Umbilical cord (tissue), 2 donors: ENCODE measurements at places on chromosomes 12 and 14.

DNA sequence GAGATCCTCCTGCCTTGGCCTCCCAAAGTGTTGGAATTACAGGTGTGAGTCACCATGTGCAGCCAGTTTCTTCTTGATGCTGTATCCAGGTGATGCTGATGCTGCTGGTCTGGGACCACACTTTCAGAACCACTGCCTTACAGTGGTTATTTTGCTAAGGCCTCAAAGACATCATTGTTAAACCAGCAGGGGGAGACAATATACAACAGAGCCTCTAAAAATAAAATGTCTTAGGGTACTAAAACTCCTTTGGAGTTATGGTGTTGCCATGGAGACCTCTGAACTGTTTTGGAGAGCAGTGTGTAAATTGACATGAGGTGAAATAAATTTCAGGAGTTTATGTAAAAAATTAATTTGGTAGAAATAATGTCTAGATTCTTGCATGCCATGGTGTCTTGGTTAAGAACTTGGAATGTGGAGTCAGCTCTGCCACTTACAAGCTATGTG lies 1.1 kb upstream of the ARG2 start:
- peak; percentile 90 for DNase-seq

GRCh38 chr12:107668320-107669098 lies 17.1 kb upstream of the PWP1 start:
- DNase-seq: no peak

GRCh38 chr14:50109342-50109741 lies 7.0 kb downstream of the VCPKMT start:
- peak; percentile 16 for DNase-seq

DNA sequence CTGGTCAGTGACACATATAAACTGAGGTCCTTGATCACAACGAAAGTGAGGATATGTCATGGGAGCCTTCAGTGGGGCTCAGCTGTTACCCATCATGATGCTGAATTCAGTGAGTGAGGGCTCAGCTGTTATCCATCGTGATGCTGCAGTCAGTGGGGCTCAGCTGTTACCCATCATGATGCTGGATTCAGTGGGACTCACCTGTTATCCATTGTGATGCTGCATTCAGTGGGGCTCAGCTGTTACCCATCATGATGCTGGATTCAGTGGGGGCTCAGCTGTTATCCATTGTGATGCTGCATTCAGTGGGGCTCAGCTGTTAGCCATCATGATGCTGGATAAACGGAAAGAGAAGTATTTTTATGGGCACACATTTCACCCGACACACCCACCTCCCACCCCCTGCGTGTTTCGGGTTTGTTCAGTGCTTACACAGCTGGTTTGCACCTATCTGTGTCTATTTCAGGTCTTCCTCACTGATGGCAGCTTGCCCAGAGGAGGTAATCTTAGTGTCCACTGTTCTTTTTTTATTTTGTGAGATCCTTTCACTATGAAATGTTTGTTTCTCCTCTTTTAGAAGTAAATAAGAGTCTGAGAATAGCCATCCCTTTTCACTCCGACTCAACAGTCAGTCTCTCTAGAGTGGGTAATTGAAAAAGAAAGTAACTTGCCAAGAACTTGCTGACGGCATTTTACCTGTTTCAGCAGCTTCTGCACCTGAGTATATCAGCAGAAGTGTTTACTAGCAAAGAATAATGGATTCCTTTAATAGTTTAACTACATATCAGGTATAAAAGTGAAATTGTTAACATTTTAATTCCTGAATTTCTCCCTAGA lies 183.0 kb downstream of the ERC1 start:
- DNase-seq: no peak

DNA sequence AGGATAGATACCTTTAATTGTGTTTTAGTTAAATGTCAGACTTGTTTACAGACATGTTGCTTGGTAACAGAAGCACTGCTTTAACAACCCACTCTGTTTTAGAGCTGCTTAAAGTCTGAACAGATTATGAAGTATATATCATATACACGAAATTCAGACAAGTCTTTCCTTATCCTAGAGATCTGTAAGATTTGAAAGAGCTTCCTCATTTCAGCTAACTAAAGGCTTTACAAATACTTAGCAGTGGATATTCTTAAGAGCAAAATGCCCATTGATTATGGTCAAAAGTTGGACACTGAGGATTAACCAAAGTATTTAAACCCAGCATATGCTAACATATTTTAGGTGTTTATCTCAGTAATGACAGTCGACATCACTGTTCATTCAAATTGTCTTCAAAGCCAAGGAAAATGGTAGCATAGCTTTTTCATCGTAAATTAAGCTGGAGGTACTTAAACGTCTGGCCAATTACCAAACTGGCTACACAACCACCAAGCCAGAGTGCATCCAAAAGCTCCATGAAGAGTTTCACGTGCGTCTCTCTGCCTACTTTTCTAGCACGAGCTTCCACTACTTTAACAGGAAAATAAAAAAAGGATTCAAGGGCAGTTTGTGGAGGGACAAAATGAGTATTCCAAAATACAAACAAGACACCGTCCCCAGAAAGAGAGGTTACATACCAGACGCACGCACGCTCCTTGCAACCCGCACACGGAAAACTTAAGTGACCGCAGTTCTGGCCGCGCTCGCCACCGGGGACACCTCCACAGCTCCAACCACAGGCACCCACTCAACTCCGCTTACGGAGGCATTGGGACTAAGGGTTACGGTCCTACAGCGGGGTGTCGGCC lies 565 bp downstream of the CEP83 start:
- peak; percentile 38 for DNase-seq

DNA sequence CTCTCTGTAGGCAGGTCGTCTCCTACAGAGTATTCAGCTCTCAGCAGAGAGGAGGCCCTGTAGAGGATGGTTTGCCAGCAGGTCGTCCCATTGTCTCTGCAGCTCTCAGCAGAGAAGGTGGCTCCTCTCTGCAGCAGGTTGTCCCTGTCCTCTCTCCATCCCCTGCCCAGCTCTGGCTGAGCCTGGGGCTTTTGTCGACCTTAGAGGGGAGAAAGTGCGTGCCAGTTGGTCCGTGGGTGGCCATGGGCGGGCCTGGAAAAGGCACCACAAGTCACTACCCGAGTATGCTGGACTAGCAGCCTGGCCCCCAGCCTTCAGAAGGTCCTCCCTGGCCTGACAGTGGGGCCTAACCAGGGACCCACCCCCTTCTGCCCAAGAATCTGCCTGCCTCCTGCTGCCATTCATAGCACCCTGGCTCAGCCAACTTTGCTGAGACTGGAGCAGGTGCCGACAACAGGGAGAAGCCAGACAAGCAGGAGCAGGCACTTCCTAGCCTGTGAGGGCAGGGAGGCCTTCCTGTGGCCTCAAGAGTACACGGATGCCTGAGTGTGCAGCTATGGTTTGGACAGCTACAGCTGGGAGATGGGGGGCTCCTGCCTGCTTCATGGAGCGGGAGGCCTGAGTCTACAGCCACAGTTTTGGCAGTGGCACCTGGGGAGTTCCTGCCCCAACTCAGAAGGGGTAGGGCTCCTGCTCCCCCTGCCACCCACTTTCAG lies 59.7 kb upstream of the KCNH3 start:
- DNase-seq: no peak

DNA sequence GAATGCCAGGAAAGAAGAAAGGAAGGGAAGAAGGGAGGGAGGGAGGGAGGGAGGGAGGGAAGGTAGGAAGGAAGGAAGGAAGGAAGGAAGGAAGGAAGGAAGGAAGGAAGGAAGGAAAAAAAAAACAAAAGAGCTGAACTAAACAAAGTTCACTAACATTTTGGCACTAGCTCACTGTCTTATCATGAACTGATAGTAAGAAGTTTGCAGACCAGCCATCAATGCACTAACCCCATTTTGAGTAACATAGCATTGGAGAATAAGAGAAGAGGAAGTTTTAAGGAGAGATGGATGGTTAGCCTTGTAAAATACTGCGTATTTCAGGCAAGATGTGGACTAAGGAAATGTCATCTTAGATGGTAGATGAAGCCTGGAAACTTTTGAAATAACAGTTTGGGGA lies 1136.0 kb downstream of the FLRT2 start:
- no peak for DNase-seq

- no peak for DNase-seq
Measured at GRCh38 chr12:85385406-85385805, 105.4 kb downstream of the ALX1 start.

- DNase-seq: no peak
Measured at GRCh38 chr14:98503086-98503815, 768.7 kb downstream of the BCL11B start.
